ENCODE measurements at places on chromosomes 12 and 14. TPM values are rescaled to one million over a fixed set of nuclear protein-coding genes. Genes with fewer than 3 reads are reported as not detected.
A peak's percentile ranks its signal among the peaks of the same experiment; 100 is the strongest.

DNA sequence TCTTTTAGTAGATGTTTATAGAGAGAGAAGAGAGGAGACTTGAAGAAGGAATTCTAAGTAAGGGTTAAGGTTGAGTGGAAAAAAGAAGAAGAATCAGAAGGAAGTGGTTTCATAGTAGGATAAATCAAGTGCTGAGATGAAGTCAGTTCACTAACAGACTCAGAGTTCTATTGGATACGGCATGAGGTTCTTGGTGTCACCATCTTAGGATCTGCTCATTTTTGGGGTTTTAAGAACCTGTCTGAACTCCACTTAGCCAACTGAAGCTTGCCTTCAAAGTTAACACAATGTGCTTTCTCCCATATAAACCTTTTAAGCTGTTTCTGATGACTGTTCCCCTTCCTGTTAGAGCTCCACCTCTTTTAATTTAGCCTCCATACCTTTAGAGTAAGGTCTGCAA is 152.6 kb downstream of the PRKCH start:
- H3K27me3 ChIP-seq, result no peaks in the 10 kb centered on the region
- DNase-seq, result no peak
- H3K4me3 ChIP-seq, result no peak overlapping the region
- peak overlapping the region; percentile 20 for H3K27ac ChIP-seq

DNA sequence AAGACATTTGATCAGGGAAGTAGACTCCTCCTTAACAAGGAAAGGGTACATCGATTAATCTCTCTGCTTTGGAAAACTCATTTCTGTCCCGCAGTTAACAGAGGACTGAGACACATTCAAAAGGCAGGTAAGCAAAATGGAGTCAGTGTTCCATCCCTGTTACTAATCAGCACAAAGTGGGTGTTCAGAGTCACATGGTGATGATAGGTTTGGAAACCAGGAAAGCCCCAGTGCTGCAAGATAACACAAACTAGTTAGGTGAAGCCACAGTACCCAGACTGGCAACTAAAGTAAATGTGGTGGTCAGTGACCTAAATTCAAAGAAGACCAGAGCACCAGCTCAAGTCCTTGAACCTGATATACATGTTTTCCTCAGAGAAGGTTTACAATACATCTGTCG is 1.8 kb downstream of the OR4K17 start:
- H3K27me3 ChIP-seq, result no peaks in the 10 kb centered on the region
- no peak overlapping the region for H3K4me3 ChIP-seq
- no peaks in the 10 kb centered on the region for H3K4me1 ChIP-seq
- no peaks in the 10 kb centered on the region for H3K36me3 ChIP-seq

The GARIN6 gene
- total RNA-seq, result not detected

The CLEC9A gene
- total RNA-seq, result not detected

The SMIM41 gene
- 2.1 TPM for total RNA-seq
